Activated naive CD8-positive, alpha-beta T cell treated with anti-CD3 and anti-CD28 coated beads for 36 hours (primary cell): ENCODE measurements at places on chromosomes 1 and 21. TPM values are rescaled to one million over a fixed set of nuclear protein-coding genes. Genes with fewer than 3 reads are reported as not detected.

GSTM5 gene
- 0.06 TPM for total RNA-seq

CFAP45 gene
- 0.78 TPM for total RNA-seq

FABP3 gene
- not detected for total RNA-seq

HIVEP3 gene
- 21.3 TPM for total RNA-seq

OR2T2 gene
- total RNA-seq: not detected

C1QB gene
- not detected for total RNA-seq

LCE6A gene
- total RNA-seq: not detected

MAP3K21 gene
- 1.9 TPM for total RNA-seq

ACTL8 gene
- not detected for total RNA-seq

NOTCH2 gene
- 46.2 TPM for total RNA-seq

CKS1B gene
- 156 TPM for total RNA-seq

C1orf116 gene
- total RNA-seq: 0.08 TPM

TNFRSF8 gene
- total RNA-seq: 1.9 TPM

DIPK1A gene
- total RNA-seq: 9.4 TPM

TMEM51 gene
- not detected for total RNA-seq

C1orf141 gene
- not detected for total RNA-seq

IFI44L gene
- 38.6 TPM for total RNA-seq

GNG12 gene
- total RNA-seq: 0.60 TPM

LYPD8 gene
- total RNA-seq: not detected

ZNF648 gene
- not detected for total RNA-seq

PDPN gene
- total RNA-seq: not detected

CATSPERE gene
- total RNA-seq: 0.38 TPM

C1orf52 gene
- 30.0 TPM for total RNA-seq

NCMAP gene
- total RNA-seq: 0.21 TPM

GRHL3 gene
- total RNA-seq: not detected

CFAP107 gene
- total RNA-seq: not detected

CELSR2 gene
- total RNA-seq: 2.6 TPM

TSPAN2 gene
- total RNA-seq: 0.26 TPM
